ENCODE measurements at places on chromosomes 12 and 14.

GRCh38 chr12:95529693-95530225 is 21.5 kb downstream of the USP44 start:
- DNase-seq, result no peak

DNA sequence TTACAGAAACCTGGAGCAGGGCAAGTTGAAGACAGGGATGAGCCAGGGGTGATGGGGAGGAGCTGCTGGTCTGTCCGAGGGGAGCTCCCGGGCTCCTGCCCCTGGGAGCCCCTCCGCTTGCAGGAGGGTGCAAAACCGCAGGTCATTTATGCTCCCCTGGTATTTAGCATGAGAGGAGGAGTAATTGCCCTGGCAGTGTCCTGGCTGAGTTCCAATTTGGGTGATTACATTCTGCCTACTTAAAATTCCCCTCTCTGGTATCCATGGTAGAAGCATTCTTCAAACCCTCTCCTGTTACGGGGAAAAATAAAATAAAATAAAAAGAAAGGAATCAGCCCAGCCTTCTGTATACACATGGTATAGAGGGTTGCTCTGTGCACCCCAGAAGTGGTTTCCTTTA is 61.7 kb upstream of the VRK1 start:
- DNase-seq, result no peak

GRCh38 chr14:104676694-104677511 is 12.5 kb upstream of the INF2 start:
- no peak for DNase-seq

DNA sequence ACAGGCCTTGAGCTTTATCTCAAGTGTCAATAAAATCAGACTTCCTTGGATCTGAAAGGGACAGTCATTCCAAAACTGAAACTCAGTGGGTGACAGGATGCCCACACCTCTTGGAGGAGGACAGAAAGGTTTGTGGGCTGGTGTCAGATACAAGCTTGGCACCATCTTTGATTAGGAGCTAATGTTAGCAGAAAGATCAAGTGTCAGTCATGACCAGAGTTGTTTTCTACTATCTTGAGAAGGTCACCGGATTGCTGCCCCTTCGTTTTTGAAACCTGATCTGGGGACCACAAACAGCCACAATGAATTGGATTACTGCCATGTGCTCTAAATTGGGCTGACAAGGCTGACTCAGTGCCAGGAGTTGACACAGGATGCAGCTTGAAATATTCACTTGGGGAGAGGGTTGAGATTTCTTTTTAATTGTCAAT is 88.3 kb downstream of the OTOGL start:
- DNase-seq, result no peak

DNA sequence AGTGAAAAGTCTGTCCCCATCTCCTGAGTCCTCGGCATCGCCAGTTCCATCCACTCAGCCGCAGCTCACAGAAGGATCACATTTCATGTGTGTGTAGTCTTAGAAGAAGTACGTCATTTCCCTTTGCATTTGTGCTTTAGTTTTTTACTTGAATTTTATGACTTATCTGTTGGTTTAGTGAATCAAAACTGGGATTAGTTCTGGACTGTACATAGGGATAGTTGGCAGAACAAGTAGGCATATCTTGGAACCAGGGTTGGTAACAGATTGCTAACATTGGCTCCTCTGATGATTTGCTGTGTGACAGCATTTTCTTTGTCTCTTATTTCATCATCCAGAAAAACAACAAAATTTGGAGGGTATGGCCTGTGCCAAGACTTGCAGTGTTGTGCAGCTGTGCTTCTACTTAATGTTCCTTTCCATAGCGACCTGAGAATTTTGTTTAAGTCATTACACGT is 69.6 kb upstream of the AEBP2 start:
- DNase-seq, result no peak

- no peak for DNase-seq
These were observed 40.7 kb downstream of the PLCZ1 start for GRCh38 chr12:18696971-18697602.

DNA sequence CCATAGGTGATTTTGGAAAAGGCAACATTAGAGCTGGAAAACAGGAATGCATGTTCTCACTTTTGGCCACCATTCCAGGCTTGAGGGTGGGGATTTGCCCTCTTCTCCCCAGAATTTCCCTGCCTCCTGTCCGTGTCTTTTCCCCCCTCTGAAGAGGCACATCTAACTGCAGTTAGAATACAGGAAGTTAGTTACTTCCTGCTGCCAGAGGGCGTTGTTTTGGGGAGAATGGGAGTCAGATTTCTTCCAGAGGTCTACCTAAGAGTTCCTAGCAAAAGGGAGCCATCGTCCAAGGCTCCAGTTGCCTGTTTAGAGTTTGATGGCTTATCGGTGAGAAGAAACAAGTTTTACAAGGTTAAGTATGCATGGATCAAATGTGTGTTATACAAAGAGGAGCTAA is 112.8 kb upstream of the IGF1 start:
- no peak for DNase-seq

DNA sequence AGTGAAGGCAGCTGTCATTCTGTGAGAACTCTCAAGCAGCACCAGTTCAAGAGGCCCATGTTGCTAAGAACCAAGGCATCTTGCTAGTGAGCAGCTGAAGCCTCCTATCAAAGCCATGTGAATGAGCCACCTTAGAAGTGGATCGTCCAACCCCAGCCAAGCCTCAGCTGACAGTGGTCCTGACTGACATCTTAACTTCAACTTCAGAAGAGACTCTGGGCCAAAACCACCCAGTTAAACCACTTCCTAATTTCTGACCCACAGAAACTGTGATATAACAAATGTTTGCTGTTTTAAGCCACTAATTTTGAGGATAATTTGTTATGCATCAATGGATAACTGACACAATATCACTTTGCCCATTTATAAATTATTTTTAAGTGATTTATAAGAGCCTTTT is 256.0 kb downstream of the RPAP3 start:
- DNase-seq, result no peak

DNA sequence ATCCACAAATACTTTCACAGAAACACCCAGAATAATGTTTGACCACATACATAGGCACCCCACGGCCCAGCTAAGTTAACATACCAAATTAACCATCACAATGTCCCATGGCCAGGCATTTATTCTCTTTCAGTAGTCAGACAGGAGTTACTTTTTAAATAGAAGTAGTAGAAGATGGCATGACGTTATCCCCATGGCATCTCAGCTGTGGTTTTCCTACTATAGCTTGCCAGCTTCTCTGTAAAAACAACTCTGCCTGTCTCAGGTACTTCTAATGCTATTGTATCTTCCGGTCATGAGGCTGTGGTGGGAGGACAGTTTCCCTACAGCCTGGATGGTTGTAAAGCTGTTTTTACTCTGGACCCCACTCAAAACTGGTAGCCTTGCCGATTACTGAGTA is 19.3 kb downstream of the CTSG start:
- DNase-seq, result no peak

GRCh38 chr14:84209031-84209430 is 1320.9 kb upstream of the FLRT2 start:
- no peak for DNase-seq

DNA sequence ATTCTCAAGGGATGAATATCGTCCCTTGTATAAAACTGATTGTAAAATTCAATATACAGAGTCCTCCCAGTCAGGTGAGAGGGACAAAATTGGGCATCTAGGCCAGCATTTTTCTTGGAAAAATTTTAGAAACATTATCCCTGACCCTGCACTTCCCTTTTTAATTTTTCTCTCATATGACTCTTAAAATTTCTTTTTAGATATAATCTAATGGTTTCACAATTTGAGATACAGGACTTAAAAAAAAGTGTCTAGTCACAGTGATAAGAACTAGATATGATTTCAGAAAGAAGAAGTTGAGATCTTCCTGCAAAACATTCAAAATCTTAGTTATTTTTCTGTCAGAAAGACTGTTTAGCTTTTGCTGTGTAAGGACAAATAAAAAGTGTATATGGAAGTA is 270.8 kb upstream of the PPFIA2 start:
- no peak for DNase-seq

DNA sequence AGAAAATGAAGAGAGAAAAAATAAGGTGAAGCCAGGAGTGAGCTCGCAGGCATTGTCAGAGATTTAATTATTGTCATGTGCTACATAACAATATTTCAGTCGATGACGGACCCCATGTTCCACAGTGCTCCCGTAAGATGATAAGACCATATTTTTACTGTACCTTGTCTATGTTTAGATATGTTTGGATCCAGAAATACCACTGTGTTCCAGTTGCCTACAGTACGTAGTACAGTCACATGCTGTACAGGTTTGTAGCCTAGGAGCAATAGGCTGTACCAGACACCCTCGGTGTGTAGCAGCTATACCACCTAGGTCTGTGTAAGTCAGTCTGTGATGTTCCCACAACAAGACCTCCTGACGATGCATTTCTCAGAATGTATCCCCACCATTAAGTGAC is 137.5 kb downstream of the FBXL14 start:
- no peak for DNase-seq

DNA sequence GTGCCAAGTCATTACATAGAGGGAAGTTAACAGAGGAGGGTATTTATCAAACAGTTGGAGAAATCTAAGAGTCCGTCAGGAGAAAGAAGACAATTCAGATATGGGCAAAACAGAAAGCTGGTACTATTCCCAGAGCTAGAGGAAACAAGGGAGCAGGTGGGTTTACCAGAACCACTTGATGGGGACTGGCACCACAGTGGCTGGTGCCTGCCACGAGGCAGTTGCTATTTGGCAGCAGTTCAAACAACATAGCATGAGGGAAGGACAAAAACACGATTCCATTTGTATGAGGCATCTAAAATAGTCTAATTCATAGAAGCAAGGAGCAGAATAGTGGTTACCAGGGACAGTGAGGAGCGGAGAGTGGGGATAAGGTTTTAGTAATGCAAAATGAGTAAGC is 24.6 kb upstream of the KLRD1 start:
- no peak for DNase-seq

GRCh38 chr14:95695913-95696312 is 9.7 kb downstream of the TCL1B start:
- no peak for DNase-seq

DNA sequence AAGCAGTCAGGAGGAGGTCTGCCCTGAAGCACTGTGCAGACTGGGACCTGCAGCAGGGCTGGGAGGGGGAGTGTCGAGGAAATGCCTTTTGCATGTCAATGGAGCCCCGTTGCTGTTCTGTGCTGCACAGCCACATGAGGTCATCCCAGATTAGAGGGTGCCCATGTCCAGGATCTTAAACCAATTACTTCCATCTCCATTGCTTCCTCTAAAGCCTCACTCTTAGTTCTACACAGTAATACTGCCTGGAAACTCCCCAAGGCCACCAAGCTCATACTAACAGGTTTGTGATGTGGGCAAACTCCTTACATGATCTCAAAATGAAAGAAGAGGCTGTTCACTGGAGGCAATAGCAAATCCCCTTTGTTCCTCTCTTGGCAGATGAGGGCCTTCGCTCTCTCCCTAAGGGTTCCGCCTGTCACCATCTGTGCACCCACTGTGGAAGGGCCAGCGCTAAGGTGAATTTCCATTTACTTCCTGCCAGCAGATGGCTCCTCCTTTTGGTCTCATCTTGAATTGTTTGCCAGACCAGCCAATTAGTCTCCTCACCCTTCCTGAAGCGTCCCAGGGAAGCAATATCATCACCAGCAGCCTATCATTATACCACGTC is 35.4 kb upstream of the LTA4H start:
- no peak for DNase-seq

DNA sequence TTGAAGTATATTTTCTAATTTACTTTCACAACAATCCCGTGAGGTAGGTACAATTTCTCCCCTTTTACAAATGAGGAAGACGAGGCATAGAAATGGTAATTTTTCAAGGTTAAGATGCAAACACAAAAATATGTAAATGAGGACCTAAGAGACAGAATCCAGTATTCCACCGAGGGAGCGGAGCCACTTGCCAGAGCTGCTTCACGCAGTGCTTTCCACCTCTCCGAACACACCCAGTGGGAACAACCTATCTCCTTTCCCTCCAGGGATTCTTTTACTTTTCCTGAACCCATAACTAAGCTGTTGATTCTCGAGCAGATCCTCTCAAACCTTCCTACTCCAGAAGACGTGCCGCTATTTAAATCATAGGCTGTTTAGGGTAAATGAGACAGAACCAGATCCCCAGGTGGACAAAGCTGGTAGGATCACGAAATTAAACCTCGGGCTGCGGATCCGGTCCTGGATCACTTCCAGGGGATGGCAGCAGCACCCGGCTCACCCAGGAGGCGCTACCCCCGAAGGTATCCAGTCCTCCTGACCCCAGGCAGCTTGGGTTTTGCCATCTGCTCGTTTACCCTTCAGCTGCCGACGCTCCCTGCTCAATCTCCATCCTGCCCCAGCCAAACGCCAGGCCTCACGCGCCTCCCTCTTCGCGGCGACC is 1.5 kb downstream of the DDHD1 start:
- DNase-seq, result peak; percentile 21

DNA sequence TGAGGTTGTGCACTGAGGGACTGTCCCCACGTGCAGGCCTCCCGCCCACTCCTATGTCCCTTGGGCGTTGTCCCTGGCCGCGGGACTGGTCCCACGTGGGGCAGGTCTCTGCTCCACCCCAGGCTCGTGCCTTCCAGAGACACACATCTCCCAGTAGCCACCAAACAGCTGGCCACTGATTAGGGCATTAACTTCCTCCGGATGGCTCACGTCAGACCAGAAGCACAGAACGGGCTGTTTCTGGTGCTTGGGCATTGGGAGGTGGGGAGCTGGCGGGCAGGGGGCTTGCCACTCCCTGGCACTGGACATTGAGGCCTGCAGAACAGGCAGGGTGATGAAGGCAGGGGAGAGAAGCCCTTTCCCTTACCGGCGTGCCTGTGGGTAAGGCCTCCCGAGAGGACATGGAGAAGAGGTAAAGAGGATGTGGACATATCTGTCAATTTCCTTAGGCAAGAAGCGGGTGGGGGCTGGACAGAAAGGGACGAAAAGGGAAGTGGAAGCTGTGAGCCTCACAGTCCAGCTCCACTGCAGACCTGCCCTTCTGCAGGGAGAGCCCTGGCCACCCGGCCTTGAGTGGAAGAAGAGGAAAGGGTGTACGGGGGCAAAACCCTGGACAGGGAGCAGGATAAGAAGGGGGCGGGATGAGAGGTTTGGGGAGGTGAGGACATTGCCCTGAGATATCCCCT is 101.2 kb downstream of the NINJ2 start:
- DNase-seq, result no peak

DNA sequence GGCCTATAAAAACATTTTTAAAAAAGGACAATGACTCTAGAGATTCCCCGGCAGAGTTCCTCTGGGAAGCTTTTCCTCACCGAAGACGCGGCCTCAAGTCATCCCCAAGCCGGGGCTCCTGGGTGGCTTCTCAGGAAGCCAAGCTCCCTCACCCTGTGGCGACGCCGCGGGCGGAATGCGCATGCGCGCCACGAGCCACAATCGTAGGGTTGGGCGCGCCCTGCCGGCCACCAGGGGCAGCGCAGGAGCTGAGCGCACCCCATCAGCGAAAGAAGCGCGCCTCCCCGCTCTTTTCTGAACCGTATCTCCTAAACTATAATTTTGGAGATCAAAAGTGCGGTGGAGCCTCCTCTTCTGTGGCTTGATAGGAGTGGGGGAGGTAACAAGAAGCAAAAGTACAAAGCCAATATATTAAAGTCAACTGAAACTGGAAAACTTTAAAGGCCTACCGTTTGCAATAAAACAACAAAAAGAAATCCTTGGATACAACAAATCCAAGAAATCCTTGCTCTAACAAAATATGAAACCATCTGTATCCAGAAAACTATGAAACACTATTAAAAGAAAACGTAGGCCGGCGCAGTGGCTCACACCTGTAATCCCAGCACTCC is 17.4 kb upstream of the CHFR start:
- DNase-seq, result peak; percentile 94

- no peak for DNase-seq
These were observed 111.7 kb downstream of the CRADD start for GRCh38 chr12:93788853-93789252.
